Lower lobe of right lung (tissue), 2 donors: ENCODE measurements at places on chromosomes 6 and 20.

GRCh38 chr20:39627765-39628164, 665.6 kb downstream of the DHX35 start:
- no peak for DNase-seq

GRCh38 chr20:19986419-19986818, 30.7 kb upstream of the NAA20 start:
- DNase-seq = no peak

- no peak for DNase-seq
Observed at GRCh38 chr6:155889410-155889809, 433.8 kb upstream of the NOX3 start.

DNA sequence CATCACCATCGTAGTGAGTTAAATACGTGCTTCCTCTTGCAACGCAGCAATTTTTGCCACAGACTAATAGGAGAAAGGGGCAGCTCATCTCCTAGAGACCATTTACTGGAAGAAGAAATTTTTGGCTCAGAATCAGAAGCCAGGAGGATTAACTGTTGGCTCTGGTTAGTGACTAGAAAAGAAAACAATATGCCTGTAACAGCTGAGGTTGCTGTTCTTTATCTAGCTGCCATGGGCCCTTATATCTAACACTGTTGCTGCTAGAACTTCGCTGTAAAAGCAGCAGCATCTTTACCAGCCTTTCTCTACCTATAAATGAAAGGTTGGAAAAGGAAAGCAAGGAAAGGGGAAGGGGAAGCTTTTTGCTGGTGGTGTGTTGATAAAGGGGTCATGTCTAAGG, 65.9 kb downstream of the FAM135A start:
- no peak for DNase-seq

GRCh38 chr6:41551086-41551700, 5.0 kb downstream of the FOXP4 start:
- DNase-seq = no peak
